ENCODE measurements at places on chromosomes 7 and 10.
A peak's percentile ranks its signal among the peaks of the same experiment; 100 is the strongest.

GRCh38 chr10:112261281-112261822, 21.8 kb upstream of the TECTB start:
- DNase-seq = no peak

- no peak for DNase-seq
Measured at GRCh38 chr7:150516956-150517745, 2.5 kb downstream of the GIMAP7 start.

DNA sequence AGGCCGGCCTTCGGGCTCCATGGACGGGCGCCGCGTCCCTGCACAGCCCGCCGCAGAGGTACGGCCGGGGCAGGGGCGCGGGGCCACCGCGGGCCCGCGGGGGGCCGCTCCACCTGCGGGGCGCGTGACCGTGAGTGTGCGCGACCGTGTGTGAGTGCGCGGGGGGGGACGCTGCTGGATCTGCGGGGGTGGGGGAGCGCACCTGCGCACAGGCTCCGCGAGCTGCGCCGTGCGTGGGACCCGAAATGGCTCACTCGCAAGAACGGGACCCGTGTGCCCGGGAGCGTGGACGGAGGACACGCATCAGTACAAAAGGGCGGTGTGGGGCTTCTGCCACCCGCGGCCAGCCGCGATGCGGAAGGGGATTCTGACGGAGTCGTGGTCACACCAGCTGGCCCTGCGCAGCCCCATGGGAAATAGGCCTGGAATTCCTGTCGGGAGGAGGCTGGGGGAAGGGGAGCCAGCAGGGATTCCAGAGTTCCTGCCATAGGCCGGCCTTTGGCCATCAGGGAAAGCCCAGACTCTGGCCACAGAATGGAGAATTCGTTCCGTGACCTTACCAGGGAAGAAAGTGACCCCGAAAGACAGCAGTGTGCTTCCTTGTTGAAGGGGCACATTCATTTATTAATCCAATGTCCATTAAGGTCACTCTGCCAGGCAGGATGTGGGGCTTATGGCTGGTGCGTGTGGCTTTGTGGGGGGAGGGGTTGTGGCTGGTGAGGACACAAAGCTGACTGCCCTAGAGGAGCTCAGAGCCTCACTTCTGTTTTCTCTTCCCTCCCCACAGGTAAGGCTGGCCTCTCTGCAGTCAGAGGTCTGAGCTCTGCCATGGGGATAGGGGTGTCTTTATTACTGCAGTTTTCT, 494 bp downstream of the REPIN1 start:
- DNase-seq = peak; percentile 47

DNA sequence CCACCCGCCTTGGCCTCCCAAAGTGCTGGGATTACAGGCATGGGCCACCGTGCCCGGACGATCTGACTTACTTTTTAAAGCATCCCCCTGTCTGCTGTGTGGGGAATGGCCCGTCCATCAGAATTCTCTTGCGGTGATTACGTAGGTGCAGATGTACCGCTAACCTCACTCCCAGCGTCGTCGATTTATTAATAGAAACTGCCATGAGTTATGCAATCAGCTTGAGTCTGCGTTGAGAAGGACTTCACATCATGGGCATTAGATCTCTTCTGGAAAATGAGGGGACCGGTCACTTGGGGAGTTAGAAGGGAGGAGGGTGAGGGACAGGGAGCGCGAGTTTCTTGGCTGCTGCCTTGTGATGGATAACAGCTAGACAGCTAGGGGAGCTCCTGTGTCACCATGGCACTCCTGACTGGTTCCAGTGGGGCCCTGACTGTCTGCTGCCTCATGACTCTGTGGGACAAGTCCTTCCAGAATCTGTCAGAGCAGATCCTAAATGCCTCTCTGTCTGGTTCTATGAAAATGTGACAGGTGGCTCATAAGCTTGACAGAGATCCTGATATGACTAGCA, 35.2 kb downstream of the POR start:
- DNase-seq = no peak

DNA sequence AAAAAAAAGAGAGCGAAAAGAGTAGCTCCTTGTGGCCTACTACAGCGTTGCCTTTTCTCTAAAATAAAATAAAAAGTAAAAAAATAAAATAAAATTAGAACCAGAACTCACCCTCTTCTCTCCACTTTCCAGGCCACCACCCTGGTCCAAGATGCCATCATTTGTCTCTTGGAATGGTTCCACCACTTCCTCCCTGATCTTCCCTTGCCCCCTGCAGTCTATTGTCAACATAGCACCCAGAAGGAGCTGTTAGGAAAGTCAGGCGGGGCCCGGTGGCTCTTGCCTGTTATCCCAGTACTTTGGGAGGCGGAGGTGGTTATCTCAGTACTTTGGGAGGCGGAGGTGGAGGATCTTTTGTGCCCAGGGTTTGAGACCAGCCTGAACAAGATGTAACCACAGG, 7.6 kb upstream of the GRID2IP start:
- no peak for DNase-seq

GRCh38 chr7:107043491-107043890, 1.0 kb upstream of the PRKAR2B start:
- DNase-seq = no peak

DNA sequence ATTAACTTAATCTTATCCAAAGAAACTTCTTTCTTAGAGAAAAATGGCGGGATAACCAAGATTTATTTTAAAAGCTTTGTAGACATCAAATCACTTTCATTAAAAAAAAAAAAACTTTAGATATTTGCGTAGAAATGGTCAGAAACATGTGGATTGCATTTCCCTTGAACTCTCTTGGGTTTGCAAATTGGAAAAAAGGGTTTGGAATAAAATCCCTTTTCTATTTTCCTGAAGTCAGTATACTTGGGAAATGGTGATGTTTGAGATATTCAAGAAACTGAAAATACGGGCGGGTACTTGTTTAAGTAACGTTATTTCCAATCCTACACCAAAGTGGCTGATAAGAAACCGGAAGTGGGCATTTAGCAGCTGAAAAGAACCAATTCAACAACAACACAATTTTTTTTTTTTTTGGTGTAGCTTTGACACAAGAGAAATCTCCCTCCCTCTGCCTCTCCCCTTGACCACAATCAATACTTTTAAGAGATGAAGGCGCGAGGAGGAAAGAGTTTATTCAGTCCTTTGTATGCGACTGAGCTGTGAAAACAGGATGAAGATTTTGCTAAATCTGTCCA, 13.7 kb upstream of the GFRA1 start:
- DNase-seq = no peak

- DNase-seq = no peak
Measured at GRCh38 chr7:103524042-103524907, 78.3 kb upstream of the SLC26A5 start.

- DNase-seq = no peak
Measured at GRCh38 chr10:95756809-95757684, 1.1 kb downstream of the ENTPD1 start.

- no peak for DNase-seq
Measured at GRCh38 chr10:75408911-75409885, 7.6 kb upstream of the ZNF503 start.

Measured in activated naive CD4-positive, alpha-beta T cell (primary cell).